ENCODE measurements at places on chromosomes 6 and 20. TPM values are rescaled to one million over a fixed set of nuclear protein-coding genes. Genes with fewer than 3 reads are reported as not detected.

GRCh38 chr6:156998794-156999330 is 221.7 kb downstream of the ARID1B start:
- no peak for DNase-seq

DNA sequence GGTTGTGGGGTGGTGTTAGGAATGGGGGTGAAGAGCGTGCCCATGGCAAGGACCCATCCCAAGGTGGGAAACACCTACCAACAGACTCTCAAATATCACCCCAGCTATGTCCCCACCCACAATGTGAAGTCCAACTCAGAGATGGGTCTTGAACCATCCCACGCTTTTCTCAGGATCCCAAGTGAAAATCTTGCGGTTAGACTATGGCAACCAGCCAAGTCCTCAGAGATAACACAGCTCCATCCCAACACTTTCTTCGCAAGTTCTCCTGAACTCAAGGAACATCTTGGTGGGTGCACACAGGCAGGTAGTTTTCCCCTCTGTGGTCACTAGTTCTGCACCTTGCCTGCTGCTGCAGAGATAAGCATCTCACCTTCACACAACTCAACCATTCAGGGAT is 116.0 kb downstream of the CDC5L start:
- DNase-seq: no peak

- no peak for DNase-seq
Measured at GRCh38 chr6:38571721-38572120, 68.0 kb downstream of the BTBD9 start.

- no peak for DNase-seq
Measured at GRCh38 chr6:74069089-74069581, 373.1 kb downstream of the CD109 start.

Gene TXLNB
- 89.3 TPM for total RNA-seq

Gene ZSCAN16
- total RNA-seq: 0.48 TPM

DNA sequence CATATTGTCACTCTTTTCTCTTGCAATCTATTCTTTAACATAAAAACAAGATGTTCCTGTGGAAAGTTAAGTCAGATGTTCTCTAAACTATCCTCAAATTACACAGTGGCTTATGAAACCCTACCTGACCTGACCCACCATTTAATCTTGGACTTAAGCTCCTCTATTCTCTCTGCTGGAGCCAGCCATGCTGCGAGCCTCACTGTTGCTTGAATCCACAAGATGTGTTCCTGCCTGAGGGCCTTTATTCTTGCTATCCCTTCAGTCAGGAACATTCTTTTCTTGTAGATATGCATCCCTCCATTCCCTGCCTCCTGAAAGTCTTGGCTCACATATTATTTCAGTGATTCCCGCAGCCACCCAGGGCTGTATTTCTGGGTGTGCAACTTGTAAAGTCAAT is 283.2 kb downstream of the EPHA7 start:
- DNase-seq: no peak

Gene NKAPL
- 5.2 TPM for total RNA-seq

DNA sequence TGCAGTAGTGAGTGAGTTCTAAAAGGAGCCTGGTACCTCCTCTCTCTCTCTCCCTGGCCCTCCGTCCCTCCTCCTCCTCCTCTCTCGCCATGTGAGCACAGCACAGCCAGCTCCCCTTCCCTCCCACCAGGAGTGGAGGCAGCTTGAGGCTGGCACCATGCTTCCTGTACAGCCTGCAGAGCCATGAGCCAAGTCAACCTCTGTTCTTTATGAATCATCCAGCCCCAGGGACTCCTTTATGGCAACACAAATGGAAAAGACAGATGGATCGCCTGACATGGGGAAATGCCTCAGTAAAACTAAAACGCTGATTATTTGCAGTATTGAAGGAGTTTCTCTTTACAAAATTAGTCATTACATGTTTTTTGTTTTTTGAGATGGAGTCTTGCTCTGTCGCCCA is 233.7 kb upstream of the ARID1B start:
- DNase-seq: no peak

GRCh38 chr20:58393299-58393698 is 4.3 kb downstream of the VAPB start:
- DNase-seq: no peak

DNA sequence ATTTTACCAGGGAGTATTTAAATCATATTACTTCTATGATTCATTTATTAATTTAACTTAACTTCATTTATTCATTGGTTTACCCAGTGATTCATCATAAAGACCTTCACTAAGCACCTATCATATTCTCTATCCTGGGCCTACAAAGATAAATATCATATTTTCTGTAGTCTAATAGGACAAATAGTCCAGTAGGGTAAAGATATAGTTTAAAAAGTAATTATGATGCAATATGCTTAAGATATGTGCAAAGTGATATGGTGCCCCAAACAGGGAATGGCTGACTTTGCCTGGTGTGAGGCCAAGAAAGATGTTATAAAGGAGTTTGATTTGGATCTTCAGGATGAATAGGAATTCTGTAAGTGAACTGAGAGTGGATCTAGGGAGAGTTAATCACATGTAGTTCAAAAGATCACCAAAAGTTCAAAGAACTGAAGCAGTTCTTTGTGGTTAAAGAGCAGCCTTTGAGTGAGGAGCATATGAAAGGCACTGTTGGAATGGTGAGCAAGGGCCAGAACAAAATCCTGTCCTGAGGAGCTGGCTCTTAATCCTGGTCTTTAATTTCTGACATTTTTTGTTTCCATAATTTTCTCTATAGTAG is 45.5 kb downstream of the MLIP start:
- no peak for DNase-seq

DNA sequence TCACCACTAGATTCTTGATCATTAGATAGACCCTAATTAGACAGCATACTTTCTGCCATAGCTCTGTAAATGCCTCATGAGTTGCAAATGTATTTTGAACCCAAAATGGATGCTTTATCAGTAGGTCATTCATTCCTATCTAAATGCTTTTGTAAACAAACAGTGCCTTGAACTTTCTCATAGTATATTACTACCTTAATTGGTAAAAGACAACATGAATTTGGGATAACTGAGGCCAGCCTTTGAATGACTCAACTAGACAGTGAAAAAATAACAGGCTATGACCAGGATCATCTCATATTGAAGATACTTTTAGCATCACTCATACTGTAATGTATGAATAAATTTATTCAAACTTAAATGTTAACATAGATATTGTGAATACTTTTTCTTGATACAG is 37.0 kb upstream of the PRL start:
- DNase-seq: no peak

- no peak for DNase-seq
Measured at GRCh38 chr6:47811443-47811842, 29.6 kb downstream of the OPN5 start.

Gene CAGE1
- not detected for total RNA-seq

DNA sequence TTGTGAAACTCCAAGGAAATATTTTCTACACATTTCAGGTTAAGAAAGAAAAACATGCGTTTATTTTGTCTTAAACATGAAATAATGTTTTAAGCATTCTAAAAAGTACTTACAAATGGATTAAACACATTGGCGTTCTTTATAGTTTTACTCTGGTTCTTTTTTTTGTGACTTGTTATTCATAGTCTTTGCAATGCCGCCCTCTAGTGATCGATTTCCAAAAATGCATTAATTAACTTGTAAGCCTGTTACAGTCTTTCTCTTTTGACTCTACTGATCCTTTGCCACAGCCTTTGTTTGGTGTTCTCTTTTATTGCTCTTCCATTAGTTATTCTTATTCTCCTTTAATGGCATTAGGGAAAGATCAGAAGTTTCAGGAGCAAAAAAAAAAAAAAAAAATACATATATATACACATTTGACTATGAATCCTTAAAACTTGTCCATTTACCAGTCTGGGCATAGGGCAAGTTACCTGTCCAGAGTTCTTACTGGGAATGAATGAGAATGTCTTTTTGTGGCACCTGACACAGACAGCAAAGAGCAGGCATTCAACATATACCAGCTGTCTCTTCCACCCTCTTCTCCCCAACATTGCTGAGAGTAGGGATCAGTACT is 59.9 kb downstream of the MACROD2 start:
- no peak for DNase-seq

DNA sequence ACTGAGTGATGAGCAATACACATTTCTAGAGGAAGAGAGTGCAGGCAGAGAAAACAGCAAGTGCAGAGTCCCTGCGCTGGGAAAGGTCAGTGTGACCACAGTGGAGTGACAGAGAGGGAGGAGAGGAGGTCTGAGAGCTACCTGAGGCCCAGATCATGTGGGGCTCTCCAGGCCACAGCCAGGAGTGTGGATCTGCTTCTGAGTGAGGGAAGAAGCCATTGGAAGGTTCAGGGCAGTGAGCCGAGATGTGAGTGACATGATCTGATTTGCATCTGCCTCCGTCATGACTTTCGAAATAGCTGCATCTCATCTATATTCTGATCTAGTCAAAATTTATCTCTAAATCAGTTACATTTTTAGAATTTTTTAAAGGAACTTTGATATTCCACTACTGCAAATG is 367.1 kb downstream of the PREX1 start:
- no peak for DNase-seq

Gene SAMD5
- total RNA-seq: 1.5 TPM

- DNase-seq: no peak
Measured at GRCh38 chr6:3199382-3199781, 28.1 kb downstream of the TUBB2B start.

Gene RTN4IP1
- 21.8 TPM for total RNA-seq

DNA sequence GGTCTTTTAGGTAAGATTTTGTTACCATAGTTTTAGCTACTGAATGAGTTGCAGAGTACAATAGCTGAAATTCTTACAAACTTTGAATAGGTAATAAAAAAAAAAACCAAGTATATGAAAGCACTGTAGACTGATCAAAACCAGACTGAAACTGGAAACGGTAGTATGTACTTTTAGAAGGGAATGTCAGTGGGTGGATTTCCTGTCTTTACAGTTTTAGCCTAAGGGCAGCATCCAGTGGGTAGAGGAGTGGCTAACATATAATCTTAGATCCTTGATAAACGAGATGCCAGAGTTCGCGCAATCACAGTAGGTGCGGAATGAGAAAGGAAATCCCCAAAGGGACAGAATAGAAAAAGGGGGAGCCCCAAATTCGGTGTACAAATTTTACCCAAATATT is 385.9 kb upstream of the RUNX2 start:
- DNase-seq: no peak

GRCh38 chr6:162773996-162774395 is 46.2 kb downstream of the PACRG start:
- DNase-seq: no peak

Gene SLC17A1
- total RNA-seq: not detected

DNA sequence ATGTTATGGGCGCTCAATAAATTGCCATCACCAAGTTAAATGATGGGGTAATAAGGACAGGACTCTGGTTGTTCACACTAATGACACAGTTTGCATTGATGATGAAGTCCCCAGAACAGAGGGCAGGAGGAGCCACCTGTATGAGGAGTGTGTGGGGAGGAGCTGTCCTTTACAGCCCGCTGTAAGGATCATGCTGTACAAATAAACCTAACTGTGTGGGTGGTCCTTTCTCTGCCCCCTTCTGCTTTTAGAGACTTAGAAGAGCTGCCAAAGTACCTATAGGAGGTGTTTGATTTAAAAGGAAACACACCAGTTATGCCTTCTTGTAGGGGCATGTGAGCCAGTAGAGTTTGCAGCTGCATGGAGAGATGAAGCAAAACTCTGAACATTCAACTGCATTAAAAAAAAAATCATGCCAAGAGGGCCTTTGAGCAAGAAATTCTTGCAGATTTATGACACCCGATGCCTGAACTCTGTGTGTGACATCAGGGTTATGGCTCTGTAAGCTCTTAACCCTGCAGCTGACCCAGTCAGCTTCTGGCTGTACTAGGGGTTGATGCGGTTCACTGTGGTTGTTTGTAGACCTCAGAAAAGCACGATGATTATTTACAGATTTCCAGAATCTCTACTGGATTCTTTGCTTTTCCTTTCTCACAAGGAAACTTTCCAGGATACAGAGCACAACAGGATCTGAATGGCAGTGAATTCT is 67.4 kb downstream of the UST start:
- DNase-seq: no peak

DNA sequence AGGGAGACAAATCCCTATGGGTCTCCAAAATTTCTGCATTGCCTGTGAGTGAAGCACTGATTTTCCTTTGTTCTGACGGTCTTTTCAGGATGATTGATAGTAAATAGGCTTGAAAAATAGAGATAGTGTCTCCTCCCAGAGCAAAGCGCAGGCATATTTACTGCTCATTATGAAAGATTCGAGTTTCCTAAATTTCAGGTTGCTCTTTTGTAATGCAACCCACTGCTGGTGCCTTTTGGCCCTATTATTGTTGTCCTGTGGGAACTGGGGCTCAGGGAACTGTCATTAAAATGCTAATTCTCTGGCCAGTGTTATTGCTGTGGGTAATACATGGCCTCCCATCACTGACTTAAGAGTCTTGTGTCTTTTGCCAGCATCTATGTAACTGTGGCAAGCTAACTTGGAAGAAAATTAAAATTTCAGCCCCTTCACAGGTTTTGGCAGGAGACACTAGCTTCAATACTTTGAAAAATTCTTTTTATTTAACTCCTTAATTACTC is 754.1 kb upstream of the MAP3K7 start:
- DNase-seq: no peak

GRCh38 chr6:46201702-46202101 is 30.9 kb upstream of the ENPP5 start:
- no peak for DNase-seq

- no peak for DNase-seq
Measured at GRCh38 chr6:23940466-23940865, 185.5 kb upstream of the NRSN1 start.

- no peak for DNase-seq
Measured at GRCh38 chr6:112590326-112590725, 243.2 kb downstream of the RFPL4B start.

DNA sequence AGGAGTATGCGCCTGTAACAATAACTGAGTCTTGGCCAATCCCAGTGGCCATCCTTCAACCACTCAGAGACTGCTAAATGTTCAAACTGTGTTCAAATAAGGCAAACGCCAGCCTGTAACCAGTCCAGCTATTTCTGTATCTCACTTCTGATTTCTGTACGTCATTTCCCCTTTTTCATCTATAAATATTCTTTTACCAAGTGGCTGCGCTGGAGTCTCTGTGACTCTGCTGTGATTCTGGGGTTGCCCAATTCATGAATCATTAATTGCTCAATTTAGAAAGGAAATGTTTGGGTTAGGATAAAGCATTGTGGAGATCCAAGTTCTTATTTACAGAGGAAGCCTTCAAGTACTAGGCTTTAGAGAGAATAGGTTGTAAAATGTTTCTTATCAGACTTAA is 89.8 kb upstream of the UST start:
- DNase-seq: no peak

GRCh38 chr20:41279546-41280225 is 37.8 kb downstream of the ZHX3 start:
- DNase-seq: no peak
